Naive B cell (primary cell): ENCODE measurements at places on chromosomes 5 and 9. TPM values are rescaled to one million over a fixed set of nuclear protein-coding genes. Genes with fewer than 3 reads are reported as not detected.

IL5 gene
- polyA plus RNA-seq, result not detected

- peaks cover 7% of the 10 kb centered on the region for H3K27me3 ChIP-seq
- peak overlapping the region; percentile 80 for H3K27ac ChIP-seq
- no peak for DNase-seq
- H3K4me3 ChIP-seq, result no peak overlapping the region
- H3K4me1 ChIP-seq, result peaks cover 19% of the 10 kb centered on the region
- H3K36me3 ChIP-seq, result no peaks in the 10 kb centered on the region
Measured at GRCh38 chr5:39190311-39191102, 28.9 kb downstream of the FYB1 start.

SOWAHA gene
- polyA plus RNA-seq, result not detected

MEGF10 gene
- polyA plus RNA-seq, result 0.03 TPM
